ENCODE measurements at places on chromosomes 4 and X.
A peak's percentile ranks its signal among the peaks of the same experiment; 100 is the strongest.

GRCh38 chrX:1283741-1284140, 15.1 kb downstream of the CSF2RA start:
- DNase-seq: no peak

DNA sequence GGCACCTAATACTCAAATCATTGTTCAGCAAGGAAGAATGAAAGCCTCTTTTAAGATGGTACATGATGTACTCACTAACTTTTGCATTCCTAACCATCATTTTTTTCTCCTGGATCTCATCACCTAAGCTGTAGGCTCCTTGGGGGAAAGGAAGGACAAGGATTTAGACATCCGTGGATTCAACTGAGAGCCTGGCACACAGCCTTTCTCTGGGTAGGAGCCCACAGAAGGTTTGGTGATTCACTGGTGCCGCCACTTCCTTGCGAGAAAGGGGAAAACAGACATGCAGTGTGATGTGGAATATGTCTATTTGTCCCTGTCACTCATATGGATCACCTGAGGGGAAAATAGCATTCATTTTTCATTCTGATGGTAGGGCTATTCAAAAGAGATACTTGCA, 147.3 kb downstream of the PCDH7 start:
- no peak for DNase-seq

GRCh38 chr4:83213640-83214039, 71.0 kb downstream of the COQ2 start:
- DNase-seq: no peak

DNA sequence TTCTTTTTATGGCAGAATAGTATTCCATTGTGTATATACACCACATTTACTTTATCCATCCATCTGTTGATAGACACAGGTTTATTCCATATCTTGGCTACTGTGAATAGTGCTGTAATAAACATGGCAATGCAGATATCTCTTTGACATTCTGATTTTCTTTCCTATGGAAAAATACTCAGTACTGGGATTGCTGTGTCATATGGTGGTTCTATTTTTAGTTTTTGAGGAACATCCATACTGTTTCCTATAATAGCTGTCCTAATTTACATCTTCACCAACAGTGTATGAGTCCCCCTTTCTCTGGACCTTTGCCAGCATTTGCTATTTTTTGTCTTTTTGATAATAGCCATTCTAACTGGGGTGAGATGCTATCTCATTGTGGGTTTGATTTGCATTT, 73.5 kb downstream of the GPAT3 start:
- DNase-seq: no peak

- no peak for DNase-seq
Measured at GRCh38 chr4:1081689-1082040, 31.7 kb downstream of the RNF212 start.

DNA sequence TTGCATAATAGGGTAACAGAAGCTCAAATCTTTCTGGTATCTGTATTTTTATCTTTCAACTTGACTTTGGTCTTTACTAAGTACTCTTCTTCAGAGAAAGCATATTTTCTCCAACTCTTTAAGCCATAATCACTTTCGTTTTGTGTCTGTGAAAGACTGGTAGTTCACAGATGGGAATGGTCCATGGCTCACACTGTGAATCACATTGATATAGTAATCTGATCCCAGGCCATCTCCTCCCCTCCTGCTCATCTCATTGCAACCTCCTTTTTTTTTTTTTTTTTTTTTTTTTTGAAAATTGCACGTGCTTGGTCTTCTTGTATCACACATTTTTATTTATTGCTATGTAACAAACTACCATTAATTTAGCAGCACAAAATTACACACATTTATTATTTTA, 694.5 kb upstream of the SLIT2 start:
- DNase-seq: peak; percentile 5

- DNase-seq: no peak
Measured at GRCh38 chr4:116878280-116878679, 207.1 kb downstream of the TRAM1L1 start.

DNA sequence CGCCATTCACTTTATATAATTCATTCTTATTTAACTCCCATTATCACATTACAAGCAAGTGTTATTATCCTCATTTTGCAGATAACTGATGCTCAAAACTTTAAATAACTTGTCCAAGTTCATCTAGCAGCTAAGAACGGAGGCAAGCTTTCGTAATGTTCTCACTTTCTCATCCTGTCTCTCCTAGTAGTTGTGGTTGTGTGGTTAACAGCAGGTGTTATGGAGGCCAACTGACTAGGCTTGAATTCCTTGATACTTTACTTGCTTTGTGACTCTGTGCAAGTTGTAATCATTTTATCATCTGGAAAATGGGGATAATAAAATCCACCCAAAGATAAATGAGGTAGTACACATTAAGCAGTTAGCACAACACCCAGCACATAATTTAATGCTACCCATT, 109.9 kb upstream of the PTPN13 start:
- DNase-seq: no peak

DNA sequence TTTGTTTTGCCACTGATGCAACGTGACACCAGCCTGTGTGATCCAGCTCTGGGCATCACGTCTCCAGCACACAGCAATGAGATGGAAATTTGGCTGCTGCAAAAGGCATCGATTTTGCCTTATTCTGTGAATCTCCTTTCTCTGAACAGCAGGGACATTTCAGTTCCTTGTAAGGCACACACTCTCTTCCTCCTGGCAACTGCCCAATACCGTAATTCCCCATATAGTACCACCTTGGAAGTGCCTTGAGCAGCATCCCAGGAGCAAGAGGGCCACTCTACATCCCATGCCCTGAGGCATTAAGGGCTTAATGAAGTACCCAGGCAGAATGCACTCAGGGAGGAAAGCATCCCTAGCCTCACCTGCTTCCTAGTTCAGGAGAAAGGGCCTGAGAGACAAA, 10.5 kb upstream of the MAMLD1 start:
- DNase-seq: no peak

GRCh38 chrX:40117715-40118285, 20.0 kb upstream of the BCOR start:
- DNase-seq: no peak

DNA sequence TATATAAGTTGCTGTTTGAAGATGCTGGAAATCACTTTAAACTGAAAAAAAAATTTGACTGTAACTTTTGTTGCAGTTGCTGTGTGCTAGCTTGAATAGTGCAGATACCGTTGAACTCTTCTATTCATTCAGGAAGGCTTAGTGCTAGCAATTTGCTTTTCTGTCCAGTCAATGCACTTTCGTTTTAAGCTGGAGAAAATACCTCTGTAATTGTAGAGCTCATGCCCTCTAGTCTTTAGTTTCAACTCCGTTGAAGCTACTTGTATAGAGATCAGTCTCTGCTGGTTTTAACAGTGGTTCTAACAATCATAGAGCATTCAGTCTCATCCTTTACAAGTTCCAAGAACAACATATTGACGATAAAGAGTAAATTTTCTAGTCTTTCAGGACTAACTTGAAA, 49.0 kb upstream of the TRPC3 start:
- no peak for DNase-seq

DNA sequence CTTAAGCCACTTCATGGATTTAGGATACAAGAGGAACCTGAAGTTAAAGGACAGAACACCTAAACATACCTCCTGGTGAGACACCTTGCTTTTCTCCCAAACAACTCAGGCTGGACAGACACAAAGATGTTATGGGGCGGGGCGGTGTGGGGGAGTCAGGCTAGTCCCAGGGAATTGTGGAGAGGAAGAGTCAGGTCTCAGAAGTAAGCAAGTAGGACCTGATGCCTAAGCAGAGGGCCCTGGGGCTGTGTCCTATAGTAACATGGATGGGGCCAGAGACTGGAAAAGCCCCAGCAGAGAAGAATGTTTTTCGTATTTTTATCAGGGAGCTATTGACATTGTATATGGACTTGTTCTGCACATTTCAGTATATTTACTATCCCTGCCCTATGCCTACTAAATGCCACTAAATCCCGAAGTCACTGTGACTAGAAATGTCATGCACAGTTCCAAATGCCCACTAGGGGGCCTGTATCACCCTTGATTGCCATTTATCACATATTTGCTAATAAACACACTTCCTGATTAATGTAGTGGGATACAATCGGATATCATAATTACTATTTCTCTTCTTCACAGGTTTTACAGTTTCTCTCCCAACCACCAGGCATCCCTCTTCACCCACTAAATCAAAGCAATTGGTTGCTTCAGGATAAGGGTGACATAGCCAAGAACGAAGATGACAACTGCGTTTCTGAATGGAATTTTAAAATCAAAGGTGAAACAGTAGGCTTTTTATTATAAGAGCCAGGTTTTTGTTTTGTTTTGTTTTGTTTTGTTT, 23.8 kb upstream of the ARHGAP10 start:
- DNase-seq: no peak

GRCh38 chr4:149768477-149768876, 47.2 kb downstream of the IQCM start:
- no peak for DNase-seq

GRCh38 chr4:40232610-40233009, 35.8 kb downstream of the RHOH start:
- no peak for DNase-seq

DNA sequence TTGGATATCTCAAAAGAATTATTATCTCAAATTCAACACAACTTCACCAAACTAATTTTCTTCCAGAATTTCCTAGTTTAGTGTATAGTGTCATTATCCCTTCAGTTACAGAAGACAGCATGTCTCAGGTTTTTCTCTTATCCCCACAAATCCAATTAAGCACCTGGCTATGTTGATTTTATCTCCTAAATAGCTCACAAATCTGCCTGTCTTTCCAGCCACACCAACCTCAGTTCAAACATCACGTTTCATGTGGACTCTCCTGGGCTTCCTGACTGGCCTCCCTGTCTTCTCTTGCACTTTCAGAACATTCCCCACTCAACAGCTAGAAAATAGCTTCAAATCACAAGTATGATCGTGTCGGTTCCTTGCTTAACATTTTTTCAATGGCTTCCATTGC, 14.8 kb downstream of the STK32B start:
- no peak for DNase-seq

- DNase-seq: no peak
Measured at GRCh38 chrX:150547375-150548115, 20.9 kb upstream of the MTM1 start.

GRCh38 chr4:126708716-126709115, 924.0 kb upstream of the INTU start:
- DNase-seq: no peak

DNA sequence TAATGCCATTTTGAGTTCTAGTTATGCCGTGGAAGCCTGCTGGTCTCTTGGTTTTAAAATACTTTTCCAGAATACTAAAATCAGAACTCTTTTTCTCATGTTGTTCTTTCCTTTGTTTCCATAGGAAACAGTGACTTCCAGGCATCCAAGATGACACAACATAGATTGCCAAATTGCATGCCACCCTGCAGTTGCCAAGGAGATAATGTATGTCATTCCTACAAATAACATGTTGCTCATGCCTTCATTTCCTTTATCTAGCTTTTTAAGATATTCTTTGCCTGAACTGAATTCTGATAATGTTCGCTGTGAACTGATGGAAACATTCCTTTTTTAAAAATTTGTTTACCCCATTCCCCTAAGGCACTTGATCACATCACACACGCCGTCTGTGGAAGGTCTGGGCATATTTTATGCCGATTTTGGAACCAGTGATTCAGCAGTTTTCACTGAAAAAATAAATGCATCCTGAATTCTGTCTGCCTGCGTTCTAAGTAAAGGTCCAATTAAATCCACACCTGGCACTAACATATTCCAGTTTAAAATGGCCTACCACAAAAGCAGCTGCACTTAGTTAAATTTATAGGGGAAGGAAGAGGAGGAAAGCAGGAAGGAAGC, 38.0 kb upstream of the COX7B2 start:
- no peak for DNase-seq

GRCh38 chr4:23889391-23889790, 456 bp downstream of the PPARGC1A start:
- no peak for DNase-seq

DNA sequence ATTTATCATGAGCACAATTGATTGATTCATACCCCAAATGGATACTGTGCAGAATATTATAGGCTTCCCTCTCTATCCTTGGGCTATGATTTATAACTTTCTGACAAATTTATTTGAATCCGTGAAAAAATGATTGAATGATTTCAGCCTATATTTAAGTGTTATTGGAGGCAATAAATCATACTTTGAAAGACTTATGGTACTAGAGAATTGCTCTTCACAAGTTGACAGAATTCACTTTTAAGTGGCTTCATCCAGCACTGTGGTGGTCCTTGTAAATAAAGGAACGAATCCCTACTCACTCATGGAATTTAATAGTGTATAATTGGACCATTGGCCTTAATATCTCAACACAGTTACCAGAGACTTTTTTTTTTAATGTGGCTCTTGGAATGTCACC, 174.8 kb upstream of the TLL1 start:
- DNase-seq: no peak

GRCh38 chrX:18886005-18886343, 97.9 kb downstream of the PHKA2 start:
- DNase-seq: no peak

DNA sequence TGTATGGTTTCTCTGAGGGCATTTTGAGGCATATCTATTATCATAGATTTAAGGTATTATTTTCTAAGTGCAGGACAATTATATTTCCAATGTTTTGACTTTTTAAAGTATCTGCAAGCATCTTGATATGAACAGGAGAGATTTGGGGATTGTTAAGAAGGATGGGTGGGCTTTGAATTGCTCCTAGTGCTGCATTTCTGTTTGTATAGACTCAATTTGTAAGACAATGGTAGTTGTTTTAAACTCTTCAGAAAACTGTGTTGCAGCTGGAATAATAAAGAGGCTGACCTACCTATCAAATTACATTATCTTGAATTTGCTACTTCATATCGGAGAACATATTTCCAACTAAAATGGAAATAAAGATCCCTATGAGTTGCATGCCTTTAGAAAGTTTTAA, 570.3 kb downstream of the ADGRL3 start:
- no peak for DNase-seq

GRCh38 chr4:168945291-168945690, 64.8 kb downstream of the CBR4 start:
- no peak for DNase-seq

- no peak for DNase-seq
Measured at GRCh38 chrX:7435822-7436221, 287.9 kb upstream of the PUDP start.

GRCh38 chr4:169745291-169745690, 12.5 kb downstream of the HPF1 start:
- peak; percentile 24 for DNase-seq

GRCh38 chrX:44082829-44083228, 109.6 kb upstream of the NDP start:
- DNase-seq: no peak

DNA sequence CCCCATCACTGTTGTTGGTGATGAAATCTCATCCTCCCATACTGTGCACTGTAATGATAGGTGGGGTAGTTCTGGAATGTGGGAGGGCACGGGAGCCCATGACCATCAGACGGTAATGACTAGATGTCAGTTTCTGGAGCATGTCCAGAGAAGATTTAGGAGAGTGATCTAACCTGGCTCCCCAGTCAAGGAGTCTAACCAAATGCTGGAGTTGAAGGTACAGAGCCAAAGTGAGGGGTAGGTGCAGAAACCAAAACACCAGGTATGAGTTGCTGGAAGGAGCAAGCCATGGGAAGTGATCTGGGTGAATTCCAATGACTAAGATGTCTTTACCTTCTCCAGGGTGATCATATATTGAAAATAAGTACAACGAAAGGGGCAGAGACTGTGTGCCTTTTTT, 296.9 kb downstream of the INPP4B start:
- no peak for DNase-seq

Data from AG09309 (cell line).